ENCODE measurements at places on chromosomes 2 and 18.

DNA sequence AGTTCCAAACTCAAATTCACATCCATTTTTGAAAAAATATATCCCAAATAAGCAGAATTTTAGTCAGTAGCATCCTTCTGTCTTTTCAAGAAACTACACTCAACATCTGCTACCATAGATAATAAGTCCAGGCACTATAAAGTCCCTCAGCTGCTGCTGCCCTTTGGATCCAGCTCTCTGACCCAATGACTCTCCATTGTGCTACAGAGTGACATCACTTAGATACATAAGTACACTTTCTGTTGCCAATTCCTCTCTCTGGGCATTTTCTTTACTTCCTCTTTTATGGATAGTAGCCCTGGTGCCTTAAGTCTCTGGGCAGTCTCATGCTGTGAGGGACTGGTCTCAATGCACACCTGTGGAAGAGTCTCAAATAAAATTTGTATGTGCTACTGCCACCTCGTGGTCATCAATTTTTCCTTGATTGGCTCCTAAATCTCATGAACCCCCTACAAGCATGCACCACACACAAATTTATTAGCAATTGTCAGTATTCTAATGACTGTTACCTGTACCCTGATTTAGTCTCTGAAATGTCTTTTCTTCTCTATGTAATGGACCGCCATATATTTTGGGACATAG lies 219.2 kb downstream of the LRP1B start:
- DNase-seq, result peak; percentile 10

DNA sequence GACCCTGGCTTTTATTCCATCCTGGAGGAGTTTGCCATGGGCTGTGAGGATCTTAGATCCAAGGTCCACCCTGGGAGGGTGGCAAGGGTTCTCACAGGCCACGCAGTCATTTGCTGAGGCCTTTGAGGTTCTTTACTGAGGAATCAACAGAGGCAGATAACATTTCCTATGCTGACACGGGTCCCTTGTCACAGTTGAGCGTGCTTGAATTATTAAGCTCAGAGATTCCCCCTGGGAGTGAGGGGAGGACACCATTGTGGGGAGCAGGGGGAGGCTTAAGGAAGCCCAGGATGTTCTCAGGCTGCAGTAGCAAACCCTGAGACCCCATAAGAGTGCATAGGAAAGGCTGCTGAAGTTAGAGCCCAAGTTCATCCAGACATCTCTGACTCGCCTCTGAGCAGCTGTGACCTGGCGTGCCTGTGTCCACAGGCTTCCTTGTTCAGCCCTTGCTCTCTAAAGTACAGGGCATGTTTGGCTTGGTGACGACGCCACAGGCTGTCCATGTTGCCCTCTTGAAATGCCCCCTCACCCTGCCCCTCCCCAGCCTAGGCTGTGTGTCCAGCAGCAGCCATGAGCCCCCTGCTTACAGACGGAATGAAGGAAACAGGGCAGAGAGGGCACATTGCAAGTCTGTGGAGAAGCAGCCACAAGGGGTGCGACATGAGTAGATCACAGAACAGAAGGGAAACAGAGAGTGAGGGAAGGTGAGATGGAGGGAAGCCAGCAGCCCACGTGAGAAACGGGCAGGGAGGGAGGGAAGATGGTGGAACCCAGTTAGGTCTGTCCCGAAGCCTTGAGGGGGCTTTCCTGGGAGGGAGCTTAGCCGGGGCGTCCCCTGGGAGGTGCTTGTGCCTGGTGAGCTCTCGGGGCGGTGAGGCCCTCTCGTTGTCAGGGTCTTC lies 34.0 kb downstream of the NAPG start:
- DNase-seq, result no peak

DNA sequence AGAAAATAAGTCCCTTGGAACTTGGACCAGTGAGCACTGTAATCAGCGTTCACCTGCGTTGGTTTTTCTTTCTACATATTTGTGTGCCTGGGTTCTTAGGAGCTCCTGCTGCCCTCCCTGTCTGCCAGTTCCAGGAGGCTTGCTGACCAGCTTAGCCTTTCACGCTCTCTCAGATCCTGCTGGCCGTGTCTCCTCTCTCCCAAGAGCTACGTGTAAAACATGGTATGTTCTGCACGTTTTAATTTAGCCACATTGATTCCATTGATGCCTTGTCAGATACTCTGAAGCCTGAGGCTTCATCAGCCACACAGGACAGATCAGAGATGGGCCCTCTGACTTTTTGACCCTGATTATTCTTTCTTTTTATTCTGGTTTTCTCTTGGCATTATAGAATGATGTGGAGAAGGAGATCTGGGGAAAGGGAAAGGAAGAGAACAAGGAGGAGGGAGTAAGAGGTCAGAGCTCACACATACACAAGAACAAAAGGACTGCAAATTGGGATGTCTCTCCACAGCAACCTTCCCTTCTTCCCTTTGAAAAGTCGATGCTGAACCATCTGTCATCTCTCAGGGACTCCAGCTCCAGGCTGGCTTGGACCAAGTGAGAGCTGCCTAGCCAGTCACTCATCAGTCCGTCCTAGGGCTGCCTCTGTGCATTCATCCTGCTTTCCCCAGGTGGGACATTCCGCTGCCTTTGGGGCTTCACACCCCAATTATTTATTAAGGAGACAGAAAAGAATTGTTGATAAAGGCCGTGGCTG lies 152.8 kb downstream of the PIK3C3 start:
- no peak for DNase-seq

DNA sequence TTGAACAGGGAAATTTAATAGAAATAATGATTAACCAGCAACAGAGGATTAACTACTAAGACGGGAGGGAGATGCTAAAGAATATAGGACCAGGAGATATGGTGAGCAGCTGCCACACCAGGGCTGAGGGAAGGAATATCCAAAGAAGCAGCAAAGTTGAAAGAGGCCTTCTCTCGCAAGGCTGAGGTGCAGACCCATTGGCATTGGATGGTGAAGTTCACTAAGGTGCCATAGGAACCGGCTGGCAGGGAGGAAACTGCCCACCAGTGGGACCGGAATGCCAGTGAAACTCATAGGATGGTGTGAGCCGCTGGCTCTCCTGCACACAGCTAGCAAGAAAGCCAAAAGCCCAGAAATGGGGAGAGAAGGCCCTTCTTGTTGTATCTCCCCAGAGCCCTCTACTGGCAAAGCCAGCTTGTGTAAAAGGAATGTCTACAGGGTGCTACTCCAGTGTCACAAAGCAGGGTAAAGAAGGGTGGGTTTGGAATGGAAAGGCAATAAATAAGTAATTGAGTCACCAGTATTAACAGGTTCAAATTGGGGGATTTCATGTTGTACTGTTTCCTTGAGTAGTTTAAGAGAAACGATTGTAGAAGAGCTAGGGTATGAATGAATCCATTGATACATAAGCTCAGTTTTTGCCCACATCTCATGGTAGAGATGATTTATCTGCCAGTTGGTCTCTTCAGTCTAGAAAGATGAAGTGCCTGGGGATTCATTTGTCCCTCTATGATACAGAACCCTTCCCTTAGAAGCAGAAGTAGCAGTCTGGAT lies 36.0 kb downstream of the FARP2 start:
- peak; percentile 34 for DNase-seq

GRCh38 chr2:205609113-205609512 lies 73.2 kb upstream of the NRP2 start:
- DNase-seq, result no peak

DNA sequence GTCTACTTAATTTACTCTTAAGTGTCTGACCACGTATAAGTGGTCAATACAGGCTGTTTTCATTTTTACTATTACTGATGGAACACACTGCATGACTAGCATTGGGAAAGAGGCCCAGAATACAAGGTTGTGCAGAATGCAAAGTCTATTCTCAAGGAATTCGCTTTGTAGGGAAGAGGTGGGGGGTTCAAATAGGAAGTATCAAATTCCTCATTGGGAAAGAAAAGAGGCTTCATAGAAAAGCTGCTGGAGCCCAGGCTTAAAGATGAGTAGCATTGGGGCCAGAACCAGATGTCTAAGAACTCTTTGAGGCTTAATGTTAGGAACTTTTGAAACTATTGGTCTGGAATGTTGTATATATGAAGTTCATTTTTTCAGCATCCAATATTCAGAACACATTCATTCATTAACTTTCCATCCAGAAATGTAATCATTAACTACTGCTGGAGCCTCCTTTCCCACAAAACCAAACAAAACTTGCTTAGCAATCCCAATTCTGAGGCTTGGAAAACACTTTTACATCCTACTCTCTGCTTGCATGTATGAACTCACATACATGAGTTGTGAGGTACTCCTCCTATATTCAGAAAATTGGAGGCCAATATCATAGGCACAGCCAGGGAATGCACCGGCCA lies 994 bp upstream of the LRATD1 start:
- DNase-seq, result no peak

GRCh38 chr2:214774108-214774507 lies 35.4 kb downstream of the BARD1 start:
- no peak for DNase-seq

GRCh38 chr2:113922335-113922734 lies 32.4 kb downstream of the ACTR3 start:
- DNase-seq, result peak; percentile 26

GRCh38 chr2:8312221-8312620 lies 369.6 kb upstream of the ID2 start:
- no peak for DNase-seq

- DNase-seq, result no peak
Measured at GRCh38 chr18:45050712-45051601, 370.3 kb downstream of the SETBP1 start.

DNA sequence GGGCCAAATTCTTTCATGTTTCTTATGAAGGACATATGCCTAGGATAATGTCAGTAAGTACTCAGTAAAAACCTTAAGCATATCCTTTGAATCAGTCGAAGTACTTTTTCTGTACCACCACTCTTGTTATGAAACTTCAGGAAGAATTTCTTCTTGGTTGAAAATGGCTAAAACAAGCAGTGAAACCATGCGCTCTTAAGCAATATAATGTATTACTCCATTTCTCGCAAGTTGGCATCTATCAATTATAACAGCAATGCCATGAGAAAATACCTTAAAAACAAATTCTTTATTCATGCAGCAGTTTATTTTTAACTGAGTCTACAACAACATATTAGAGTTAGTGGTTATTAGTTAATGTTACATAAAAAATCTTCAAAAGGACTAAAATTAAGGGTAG lies 41.0 kb downstream of the SLC66A3 start:
- DNase-seq, result no peak

DNA sequence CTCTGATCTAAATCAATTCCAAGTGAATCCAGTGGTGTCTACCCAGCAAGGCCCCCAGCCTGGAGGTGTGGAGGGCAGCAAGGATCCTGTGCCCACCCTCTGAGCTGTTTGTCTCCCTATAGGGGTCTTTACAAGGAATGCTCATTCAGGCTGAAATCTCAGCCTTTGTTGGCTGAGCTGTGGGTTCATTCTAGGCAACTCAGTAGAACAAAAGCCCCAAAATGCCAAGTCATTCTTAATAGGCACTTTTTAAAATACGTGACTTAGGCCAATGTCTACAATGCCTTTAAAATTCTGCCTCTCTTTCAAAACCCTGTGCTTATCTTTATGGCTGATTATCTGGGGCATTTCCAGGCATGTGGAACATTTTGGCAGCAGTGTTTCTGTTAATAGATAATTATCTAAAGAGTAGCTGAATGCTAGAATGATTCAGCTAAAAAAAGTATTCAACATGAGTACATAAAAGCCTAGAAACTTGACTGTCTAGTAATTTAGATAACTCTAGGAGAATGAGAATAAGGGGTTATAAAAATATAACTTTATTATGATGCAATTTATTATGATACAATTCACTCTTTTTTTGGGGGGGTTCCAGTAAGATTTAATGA lies 7.4 kb downstream of the UGT1A6 start:
- DNase-seq, result no peak

DNA sequence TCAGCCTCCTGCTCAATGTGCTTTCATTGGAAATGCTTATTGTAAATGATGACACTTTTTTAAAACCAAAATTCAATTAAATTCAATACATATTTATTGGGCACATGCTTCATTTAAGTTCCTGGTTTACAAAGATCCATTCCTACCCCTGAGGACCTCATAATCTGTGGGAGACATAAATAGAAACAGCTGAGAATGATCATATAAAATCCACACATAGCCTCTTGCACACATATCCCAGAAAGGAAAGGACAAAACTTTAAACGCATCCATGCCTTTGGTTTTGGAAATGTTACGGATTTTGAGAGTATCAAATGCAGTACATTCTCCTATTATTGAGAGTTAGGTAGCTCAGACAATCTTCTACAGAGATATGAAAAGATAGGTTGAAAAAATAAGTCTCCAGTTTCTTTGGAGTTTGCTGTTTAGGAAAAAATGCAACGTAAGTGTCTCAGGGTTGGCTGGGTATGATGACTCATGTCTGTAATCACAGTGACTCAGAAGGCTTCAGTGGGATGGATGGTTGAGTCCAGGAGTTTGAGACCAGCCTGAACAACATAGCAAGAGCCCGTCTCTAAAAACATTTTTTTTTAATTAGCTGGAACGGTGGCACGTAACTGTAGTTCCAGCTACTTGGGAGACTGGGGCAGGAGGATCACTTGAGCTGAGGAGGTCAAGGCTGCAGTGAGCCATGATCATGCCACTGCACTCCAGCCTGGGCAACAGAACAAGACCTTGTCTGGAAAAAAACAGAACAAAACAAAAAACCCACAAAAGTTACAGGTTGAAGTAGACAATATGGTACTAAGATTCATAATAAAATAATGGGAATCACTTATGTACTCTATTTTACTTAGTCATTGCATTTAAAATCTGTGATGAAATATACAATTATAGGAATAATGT lies 3.9 kb upstream of the PRELID3A start:
- DNase-seq, result no peak

- no peak for DNase-seq
Measured at GRCh38 chr2:108960006-108960405, 29.0 kb downstream of the EDAR start.

DNA sequence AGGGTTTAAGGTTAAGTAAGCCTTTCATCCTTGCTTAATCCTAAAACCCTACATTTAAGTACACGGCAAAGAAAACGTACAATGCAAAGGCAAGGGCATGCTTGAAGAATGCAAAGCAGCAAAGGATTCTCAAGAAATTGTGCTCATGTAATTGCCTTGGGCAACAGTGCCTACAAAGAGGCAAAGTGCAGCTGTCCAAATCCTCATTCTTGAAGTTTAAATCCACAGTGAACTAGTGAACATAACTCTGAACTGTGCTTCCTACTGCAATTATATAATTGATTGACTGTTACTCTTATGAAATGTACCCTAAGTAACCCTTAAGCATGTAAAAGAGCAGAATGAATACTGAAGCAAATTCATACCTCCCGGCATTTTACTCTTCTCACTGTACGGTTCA lies 85.4 kb downstream of the MAP3K20 start:
- no peak for DNase-seq

DNA sequence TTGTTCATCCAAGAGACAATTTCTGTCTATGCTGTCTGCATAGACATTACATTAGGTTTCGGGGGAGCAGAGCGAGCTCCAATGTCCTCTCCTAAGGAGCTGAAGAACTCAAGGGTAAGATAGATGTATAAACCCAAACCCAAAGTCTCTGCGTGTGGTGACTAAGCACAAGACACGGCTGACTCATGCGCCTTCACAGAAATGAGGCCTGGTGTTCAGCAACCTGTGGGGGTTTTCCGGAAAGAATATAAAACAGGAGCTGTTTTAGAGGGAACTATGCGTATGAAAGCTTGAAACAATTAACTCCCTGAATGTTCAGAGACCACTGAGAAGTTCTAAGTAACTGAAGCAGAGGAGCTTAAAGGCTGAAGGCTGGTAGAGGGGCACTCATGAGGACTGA lies 154.7 kb downstream of the SOX11 start:
- DNase-seq, result no peak

GRCh38 chr2:119694845-119695521 lies 16.0 kb downstream of the TMEM177 start:
- DNase-seq, result no peak

GRCh38 chr2:193469251-193469650 lies 1274.5 kb upstream of the TMEFF2 start:
- peak; percentile 7 for DNase-seq

- DNase-seq, result peak; percentile 36
Measured at GRCh38 chr18:59877361-59877760, 22.4 kb upstream of the PMAIP1 start.

GRCh38 chr18:27848336-27848735 lies 328.6 kb downstream of the CDH2 start:
- DNase-seq, result no peak
